ENCODE measurements at places on chromosomes 7 and 10.

- DNase-seq: no peak
Observed at GRCh38 chr7:105800849-105801534, 75.4 kb downstream of the ATXN7L1 start.

DNA sequence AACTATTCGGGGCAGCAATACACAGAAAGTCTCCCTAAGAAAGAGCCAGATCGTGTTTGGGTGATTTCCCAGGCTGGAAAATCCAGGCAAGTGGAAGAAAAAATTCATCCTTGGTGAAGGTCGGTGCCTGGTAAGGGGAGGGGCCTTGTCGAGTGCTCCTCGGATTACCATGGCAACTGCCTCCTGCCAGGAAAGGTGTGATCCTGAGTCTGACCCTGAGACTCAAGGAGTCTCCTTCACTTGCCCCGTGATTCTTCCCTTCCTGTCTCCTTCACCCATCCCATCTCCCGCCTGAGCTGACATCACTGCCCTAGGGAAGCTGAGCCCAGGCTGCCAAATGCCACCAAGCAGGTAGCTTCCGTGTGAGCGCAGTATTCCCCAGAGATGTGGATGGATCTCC lies 112.2 kb downstream of the MYL10 start:
- DNase-seq: no peak

GRCh38 chr10:112917681-112918080 lies 32.4 kb upstream of the TCF7L2 start:
- DNase-seq: no peak

DNA sequence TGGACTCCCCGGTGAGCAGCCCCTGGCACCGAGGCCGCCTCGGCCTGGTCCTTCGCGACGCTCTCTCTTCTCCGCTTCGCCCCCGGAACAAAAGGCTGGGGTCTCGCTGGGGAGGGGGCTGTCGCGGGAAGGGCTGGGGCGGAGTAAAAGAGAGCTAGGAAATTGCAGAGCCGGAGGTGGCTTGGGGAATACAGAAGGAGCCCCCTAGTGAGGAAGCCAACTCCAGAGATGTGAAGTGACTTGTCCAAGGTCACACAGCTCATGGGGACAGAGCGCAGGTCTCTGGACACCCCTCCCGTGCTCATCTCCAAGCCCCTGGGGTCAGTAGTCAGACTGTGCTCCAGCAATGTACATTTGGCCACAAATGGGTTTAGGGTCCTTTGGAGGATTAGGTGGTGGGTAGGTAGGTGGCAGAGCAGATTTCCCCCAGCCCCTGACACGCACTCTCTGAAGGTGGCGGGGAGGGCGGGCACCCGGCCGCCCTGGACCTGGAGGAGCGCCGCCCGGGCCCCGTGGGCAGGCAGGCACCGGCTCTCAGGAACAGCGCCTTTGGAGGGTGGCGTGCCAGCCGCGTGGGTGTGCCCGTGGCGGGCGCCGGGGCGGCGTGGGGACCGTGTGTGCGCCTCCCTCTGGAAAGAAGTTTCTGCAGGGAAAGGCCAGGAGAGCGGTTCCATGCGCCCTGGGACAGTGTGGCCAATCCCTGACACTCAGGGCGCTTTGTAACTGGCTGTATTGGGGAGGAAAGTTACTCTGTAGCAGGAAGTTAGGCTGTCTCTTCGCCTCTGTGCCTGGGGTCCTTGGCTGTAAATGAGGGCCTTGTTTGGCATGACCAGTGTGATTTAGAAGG lies 910 bp downstream of the WIPF3 start:
- no peak for DNase-seq

DNA sequence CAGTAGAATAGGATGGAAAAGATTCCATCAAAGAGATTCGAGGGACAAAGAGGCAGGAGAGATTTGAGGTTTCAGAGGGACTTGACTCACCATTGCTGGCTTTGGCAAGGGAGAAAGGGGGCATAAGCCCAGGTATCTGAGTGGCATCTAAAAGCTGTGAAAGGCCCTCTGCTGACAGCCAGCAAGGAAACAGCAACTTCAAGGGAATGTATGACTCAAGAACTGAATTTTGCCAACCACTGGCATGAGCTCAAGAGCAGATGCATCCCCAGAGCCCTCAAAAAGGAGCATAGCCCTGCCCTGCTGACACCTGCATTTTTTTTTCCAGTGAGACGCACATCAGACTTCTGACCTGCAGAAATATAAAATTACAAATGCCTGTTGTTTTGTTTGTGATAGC lies 19.6 kb upstream of the ADAM12 start:
- DNase-seq: peak; percentile 40

- DNase-seq: no peak
Observed at GRCh38 chr7:121456015-121456414, 59.9 kb upstream of the FAM3C start.

Measured in fibroblast of the aortic adventitia (primary cell).